ENCODE measurements at places on chromosomes 6 and 20. TPM values are rescaled to one million over a fixed set of nuclear protein-coding genes. Genes with fewer than 3 reads are reported as not detected.
A peak's percentile ranks its signal among the peaks of the same experiment; 100 is the strongest.

GRCh38 chr6:15793826-15794225, 131.0 kb upstream of the DTNBP1 start:
- peaks cover 5% of the 10 kb centered on the region for H3K4me1 ChIP-seq
- no peaks in the 10 kb centered on the region for H3K27me3 ChIP-seq
- H3K4me3 ChIP-seq = no peak overlapping the region

DNA sequence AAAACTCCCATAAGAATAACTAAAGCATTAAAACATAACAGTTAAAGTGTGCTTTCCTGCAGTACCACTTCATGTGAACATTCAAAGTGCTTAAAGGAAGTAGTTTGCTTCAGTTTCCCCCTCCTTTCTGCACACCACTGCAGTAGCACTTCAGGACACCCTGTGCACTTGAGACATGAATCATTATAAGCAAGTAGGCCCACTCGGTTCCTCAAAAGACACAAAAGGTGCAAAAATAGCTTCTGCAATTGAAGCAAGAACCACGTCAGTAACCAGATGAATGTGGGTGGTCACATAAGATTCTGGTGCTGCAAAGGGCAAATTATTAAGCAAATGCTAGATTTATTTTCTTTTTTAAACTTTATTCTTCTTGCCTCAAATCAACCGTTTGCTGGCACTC, 160.6 kb downstream of the HIVEP2 start:
- H3K4me3 ChIP-seq = no peak overlapping the region
- H3K27ac ChIP-seq = no peak overlapping the region
- DNase-seq = no peak
- no peaks in the 10 kb centered on the region for H3K36me3 ChIP-seq
- H3K4me1 ChIP-seq = no peaks in the 10 kb centered on the region
- no peaks in the 10 kb centered on the region for H3K27me3 ChIP-seq

Gene CCN6
- total RNA-seq = not detected

DNA sequence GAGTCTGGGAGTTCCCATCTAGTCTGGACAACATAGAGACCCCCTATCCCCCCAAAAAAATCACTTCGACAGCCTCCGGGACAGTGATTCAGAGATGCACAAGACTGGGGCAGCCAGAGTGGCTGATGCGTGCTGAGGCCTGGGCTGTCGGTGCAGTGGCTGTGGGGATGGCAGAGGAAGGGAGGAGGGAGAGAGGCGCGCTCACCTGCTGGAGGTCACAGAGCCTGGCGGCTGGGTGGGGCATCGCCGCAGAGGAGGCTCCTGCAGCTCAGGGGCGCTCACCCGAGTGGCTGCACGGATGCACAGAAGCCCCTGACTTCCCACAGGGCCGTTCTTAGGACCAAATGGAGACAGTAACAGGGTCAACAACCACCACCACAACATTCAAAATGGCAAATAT, 182.8 kb downstream of the SMOC2 start:
- H3K4me3 ChIP-seq = no peak overlapping the region
- H3K4me1 ChIP-seq = no peaks in the 10 kb centered on the region
- H3K36me3 ChIP-seq = peaks cover 4% of the 10 kb centered on the region
- no peaks in the 10 kb centered on the region for H3K27me3 ChIP-seq
- DNase-seq = no peak
- H3K27ac ChIP-seq = no peak overlapping the region

Gene SYTL3
- 4.7 TPM for total RNA-seq

- H3K27ac ChIP-seq = no peak overlapping the region
- H3K4me1 ChIP-seq = no peaks in the 10 kb centered on the region
- no peak for DNase-seq
- H3K27me3 ChIP-seq = no peaks in the 10 kb centered on the region
Measured at GRCh38 chr20:64224351-64225170, 31.0 kb upstream of the PCMTD2 start.

- H3K27ac ChIP-seq = no peak overlapping the region
- H3K27me3 ChIP-seq = no peaks in the 10 kb centered on the region
- H3K36me3 ChIP-seq = no peaks in the 10 kb centered on the region
- no peak overlapping the region for H3K4me3 ChIP-seq
- H3K4me1 ChIP-seq = no peaks in the 10 kb centered on the region
Measured at GRCh38 chr6:93675856-93676417, 256.6 kb upstream of the EPHA7 start.

Gene ESR1
- 12.3 TPM for total RNA-seq

DNA sequence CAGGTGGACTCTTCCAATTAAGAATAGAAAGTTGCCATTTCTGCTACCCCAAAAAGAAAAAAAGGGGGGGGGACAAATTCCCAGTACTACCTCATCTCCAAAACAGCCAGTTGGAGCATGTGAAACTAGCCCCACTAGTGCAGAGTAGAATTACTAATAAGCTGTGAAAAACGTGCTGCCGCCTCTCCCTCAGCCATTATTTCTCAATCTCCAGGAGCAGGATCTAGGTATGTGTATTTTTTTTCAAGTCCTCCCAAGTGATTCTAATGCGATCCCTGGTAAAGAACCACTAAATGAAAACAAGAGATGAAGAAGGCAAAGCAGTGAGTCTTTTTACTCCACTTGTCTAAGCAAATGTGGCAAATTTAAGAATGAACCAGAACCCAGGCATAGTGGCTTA, 154.5 kb upstream of the SHLD1 start:
- H3K4me3 ChIP-seq = no peak overlapping the region
- peaks cover 8% of the 10 kb centered on the region for H3K36me3 ChIP-seq
- H3K4me1 ChIP-seq = no peaks in the 10 kb centered on the region
- no peak for DNase-seq

Gene MTO1
- 33.0 TPM for total RNA-seq

DNA sequence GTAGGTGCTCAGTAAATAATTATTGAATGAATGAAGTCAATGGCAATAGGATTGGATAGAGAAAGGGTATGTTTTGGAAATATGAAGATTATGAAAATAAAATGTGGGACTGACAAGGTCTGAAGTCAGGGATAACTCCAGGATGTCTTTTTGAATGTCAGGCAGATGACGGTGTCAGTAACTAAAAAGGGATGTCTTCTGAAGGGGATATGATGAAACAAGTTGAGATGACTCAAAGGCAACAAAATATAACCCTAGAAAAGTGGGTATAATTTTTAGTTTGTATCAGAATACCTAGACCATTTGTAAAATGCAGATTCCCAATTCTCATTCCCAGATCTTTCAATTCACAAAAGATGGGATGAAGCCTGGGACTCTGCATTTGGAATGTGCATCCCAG, 257.3 kb upstream of the SGK1 start:
- no peak overlapping the region for H3K4me3 ChIP-seq
- no peak for DNase-seq
- H3K27ac ChIP-seq = no peak overlapping the region
- H3K27me3 ChIP-seq = no peaks in the 10 kb centered on the region
- H3K36me3 ChIP-seq = no peaks in the 10 kb centered on the region

DNA sequence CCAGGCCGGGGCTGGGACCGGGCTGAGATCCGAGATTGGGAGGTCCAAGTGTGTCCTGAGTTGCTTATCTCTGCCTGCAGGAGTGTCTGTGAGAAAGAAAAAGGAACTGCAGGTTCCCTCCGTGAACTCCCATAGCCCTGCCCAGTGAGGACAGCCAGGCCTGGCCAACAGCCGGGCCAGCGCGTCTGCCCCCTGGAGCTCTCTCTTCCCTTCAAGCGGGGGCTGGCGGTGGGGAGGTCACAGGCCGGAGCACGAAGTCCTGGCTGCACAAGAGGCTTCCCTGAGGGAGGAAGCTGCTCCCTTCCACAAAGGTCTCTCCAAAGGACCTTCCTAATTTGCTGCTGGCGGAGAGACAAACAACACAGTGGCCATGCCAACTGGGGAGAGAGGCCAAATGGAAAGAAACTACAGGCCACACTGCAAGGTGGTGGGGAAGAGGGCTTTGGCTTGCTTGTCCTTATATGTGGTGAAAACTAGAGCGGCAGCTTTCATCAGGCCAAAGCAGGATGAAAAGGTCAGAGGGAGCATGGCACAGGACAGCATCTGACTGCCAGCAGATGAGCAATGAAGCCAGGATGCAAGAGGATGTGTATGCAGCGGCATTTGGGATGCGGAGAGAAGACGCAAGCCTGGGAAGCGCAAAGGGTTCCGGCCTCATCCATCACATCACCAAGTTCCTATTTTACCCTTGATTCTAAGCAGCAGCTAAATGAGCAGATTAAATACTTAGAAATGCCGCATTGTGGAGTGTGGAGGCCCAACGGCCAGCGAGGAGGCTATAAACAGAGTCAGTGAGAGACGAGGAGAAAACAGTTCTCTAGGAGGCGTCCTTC, 260.0 kb downstream of the ERMARD start:
- H3K27ac ChIP-seq = no peak overlapping the region
- no peaks in the 10 kb centered on the region for H3K36me3 ChIP-seq
- no peak overlapping the region for H3K4me3 ChIP-seq
- no peaks in the 10 kb centered on the region for H3K27me3 ChIP-seq

GRCh38 chr20:45701873-45702272, at the start of gene WFDC13:
Gene WFDC13, plus strand, starts transcription at chr20:45702038. Its CDS starts 86 bp downstream, at chr20:45702124.
- H3K27me3 ChIP-seq = no peaks in the 10 kb centered on the region
- H3K4me3 ChIP-seq = no peak within 1 kb of the TSS
- H3K4me1 ChIP-seq = no peaks in the 10 kb centered on the region
- no peak for DNase-seq
- H3K36me3 ChIP-seq = no peaks in the 10 kb centered on the region

GRCh38 chr6:106360989-106361430, 493 bp downstream of the CRYBG1 start:
- H3K27ac ChIP-seq = no peak overlapping the region
- no peaks in the 10 kb centered on the region for H3K27me3 ChIP-seq
- peak overlapping the region; percentile 5 for H3K4me3 ChIP-seq
- peak; percentile 47 for DNase-seq
- no peaks in the 10 kb centered on the region for H3K4me1 ChIP-seq

Gene OR2B6
- not detected for total RNA-seq
